ENCODE measurements at places on chromosomes 1 and 21. TPM values are rescaled to one million over a fixed set of nuclear protein-coding genes. Genes with fewer than 3 reads are reported as not detected.

The PADI2 gene
- 0.30 TPM for total RNA-seq

The APH1A gene
- 115 TPM for total RNA-seq

The FBXO44 gene
- total RNA-seq: 48.4 TPM

The CCDC24 gene
- total RNA-seq: 1.4 TPM

The KRTAP13-2 gene
- total RNA-seq: not detected

The SGIP1 gene
- not detected for total RNA-seq

The ARHGEF10L gene
- total RNA-seq: 0.22 TPM

The ASAP3 gene
- 1.2 TPM for total RNA-seq

The CXADR gene
- 0.53 TPM for total RNA-seq

The ZNF683 gene
- total RNA-seq: 0.41 TPM

The SYT11 gene
- 6.3 TPM for total RNA-seq

The VASH2 gene
- 0.11 TPM for total RNA-seq

The S100A3 gene
- not detected for total RNA-seq

The TMPRSS15 gene
- total RNA-seq: not detected

Measured in CD4-positive, alpha-beta T cell (primary cell).